ENCODE measurements at places on chromosomes 1 and 21. TPM values are rescaled to one million over a fixed set of nuclear protein-coding genes. Genes with fewer than 3 reads are reported as not detected.

GRCh38 chr21:45533846-45534635 lies 8.2 kb downstream of the SLC19A1 start:
- peak; percentile 57 for DNase-seq

DNA sequence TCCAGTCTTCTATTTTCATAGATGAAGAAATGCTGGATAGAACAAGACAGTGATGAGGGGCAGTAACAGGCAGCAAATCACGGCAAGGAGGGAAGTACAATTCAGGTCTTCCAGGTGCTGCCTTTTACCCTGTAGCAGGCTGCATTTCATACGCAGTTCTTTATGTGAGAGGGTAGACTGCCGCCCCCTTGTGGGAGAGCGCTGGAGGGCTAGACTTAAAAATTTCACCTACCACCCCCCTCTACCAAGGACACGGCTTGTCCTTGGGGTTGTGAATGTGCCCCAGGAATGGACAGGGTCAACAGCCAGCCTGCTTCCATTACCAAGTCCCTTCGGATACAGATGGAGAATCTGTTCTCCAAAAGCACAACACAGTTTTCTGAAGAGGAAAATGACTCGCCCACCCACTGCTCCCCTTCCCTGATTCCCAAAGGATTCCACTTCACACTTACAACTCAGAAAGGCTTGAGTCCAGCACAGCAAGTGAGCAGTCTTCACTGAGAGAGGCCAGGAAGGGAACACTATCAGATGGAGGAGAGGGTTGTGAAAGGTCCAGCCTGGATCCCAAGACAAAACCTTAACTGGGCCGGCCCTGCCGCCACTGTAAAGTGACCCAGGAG lies 7.4 kb downstream of the WDR77 start:
- DNase-seq, result no peak

Gene SLC44A5
- 0.14 TPM for total RNA-seq

GRCh38 chr1:25873120-25873519 lies 2.4 kb downstream of the PAQR7 start:
- no peak for DNase-seq

DNA sequence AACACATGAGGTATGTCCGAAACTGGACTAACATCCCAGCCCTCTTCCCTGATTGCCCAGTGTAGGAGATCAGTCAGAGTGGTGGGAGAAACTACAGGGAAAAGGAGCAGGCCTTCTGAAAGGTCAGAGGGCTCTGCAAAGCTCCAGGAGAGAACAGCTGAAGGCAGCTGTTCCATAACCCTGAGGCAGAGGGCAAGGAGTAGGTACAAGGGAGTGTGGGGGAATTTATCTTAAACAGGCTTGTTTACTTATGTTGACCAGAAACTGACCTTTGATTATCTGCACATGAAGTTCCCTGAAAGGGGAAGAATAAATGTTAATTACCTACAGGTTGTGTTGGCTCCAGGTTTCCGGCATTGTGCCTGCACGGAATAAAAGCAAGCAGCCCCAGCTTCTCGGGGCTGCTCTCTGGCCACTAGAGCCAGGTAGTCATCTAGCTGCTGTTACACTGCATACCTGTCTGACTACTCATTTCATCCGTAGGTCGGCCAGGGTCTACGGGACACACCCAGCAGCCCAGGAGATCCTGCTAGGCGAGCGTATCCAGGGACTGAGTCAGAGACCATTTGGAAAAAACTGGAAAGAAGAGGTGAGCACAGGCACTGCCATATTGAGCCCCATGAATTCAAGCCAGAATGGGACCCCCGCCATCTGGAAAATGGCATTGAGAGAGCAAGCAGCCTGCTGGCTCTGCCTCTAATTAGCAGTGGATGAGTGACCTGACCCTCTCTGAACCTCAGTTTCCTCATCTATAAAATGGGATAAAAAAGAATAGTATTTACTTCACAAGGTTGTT lies 14.9 kb upstream of the PAQR7 start:
- DNase-seq, result no peak
